ENCODE measurements at places on chromosomes 16 and 17.

GRCh38 chr17:10198509-10199249 lies at the start of gene GAS7:
TSS of gene GAS7 (minus strand) at chr17:10198606.
- DNase-seq: no peak

DNA sequence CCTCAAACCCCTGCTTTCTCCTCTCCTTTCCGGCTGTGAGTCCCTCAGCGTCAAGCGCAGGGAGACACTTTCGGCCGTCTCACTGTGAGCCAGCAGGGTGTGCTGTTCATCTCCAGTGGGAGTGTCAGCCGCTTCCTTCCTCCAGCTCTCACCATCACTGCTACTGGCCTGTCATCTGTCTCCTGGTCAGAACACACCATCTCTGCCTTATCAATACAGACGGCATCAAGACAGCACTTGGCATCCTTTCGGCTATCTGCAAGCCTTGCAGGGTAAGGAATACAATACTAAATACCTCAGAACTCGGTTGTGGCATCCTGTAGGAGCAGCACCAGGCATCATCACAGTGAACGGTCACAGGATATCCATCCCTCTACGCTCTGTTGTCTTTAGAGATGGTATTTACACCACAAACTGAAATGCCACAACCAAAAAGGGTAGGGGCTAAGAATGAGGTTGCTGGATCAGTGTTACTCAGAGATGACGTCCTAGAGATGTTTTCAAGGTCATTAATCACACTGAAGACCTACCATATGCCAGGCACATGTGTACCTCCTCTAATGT lies 20.7 kb upstream of the CMTM4 start:
- DNase-seq: no peak

DNA sequence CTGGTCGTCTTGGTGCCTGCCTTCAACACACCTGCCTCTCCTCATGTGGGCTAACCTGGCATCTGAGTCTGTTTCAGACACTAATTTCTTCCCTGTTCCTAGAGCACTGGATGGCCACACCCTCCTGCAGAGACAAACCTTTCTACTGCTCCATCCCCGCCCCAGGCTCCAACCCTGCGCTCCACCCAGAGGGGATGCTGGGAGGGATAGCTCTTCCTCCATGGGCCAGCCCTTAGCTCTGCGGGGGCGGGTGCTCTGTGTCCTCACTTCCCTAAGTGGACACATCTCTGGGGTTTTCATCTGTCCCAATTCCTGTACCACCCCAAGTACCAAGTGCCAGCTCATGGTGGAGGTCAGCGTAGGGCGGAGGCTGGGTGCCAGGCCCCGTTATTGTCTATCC lies 11.0 kb upstream of the CRISPLD2 start:
- DNase-seq: no peak

- DNase-seq: no peak
These were observed 27.5 kb downstream of the ZCCHC14 start for GRCh38 chr16:87465306-87465705.

GRCh38 chr17:75616521-75617122 lies 16.6 kb upstream of the SMIM5 start:
- no peak for DNase-seq

- no peak for DNase-seq
These were observed 7.4 kb downstream of the HS3ST3A1 start for GRCh38 chr17:13594310-13594709.

DNA sequence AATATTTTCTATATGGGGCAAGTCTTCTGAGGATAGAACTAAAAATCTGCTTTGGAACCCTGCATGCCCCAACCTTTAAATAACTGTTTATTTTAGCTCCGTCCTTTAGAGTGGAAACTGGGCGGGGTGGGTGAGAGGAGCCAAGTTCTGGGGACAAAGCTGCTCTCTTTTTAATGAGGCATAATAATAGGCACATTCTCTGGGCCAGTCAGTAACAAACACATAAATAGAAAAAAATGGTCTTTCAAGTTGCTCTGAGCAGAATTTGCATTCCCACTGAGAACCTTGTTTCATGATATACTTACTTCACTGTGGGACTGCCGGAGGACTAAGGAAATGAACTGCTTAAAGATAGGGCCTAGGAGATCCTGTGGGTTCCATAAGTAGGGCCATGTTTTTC lies 51.5 kb downstream of the KNOP1 start:
- DNase-seq: no peak

DNA sequence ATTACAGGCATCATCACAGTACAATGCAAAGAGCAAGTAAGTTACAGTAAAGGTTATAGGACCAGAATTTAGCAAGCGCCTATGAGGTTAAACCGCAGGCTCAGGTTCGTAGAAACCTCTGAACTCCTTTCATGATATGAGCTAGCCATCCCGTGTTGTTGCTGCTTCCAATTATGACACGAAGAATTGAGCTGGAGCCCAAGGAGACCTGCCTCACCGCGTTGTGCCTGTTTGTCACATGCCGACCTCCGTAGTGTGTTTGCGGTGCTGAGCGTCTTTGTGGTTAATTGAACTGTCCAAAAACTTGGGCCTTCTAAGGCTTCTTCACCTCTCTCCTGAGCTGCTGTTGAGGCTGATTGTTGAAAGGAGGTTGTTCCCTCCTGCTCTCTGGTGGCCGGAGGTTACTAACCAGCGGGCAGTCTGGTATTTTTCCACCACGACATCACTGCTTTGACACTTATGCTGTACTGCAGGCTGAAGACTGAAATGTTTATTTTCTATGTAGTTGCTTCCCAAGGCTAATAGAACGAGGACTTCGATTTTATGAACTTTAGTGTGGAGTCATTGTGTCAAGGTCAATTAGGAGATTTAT lies 67.5 kb downstream of the SEC14L1 start:
- DNase-seq: no peak

DNA sequence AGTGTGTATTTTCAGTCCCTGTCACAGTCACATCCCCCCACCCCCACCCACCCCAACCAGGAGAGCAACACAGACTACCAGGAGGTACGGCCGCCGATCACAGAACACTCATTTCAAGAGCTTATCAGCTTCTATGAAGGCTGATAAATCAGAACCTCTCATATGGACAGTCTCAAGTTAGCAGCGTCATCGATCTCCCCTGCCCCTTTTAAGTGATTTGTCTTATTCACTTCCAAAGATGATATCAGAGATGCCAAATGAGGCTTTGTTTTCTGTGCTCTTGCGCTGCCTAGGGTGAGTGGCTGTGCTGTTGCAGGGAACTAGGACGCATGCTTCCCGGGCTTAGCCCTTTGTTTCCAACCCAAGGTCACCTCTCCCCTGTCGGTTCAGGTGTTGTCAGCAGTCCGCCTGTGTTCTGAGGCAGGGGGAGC lies 26.8 kb upstream of the PMFBP1 start:
- DNase-seq: no peak

DNA sequence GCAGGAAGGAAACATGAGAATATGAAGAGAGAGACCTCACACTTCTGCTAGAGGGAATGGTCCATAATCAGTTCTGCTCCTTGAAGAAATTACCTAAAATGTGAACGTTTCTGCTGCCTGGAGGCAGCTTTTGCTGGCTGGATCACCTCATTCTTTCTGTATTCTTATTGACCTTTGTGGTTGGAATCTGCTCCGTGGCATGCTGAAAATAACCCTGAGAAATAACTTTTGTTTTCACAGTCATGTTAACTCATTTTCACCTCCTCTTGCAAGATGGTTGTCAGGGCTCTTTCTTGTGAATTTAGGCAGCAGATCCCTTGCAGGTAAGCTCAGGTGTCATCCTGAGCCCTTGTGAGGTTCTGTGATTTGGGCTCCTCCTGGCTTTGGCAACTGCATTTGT lies 70.2 kb downstream of the IRF8 start:
- DNase-seq: no peak

GRCh38 chr16:67183-67791 lies 5.1 kb downstream of the RHBDF1 start:
- DNase-seq: no peak

GRCh38 chr17:63337579-63337978 lies 108.5 kb downstream of the CYB561 start:
- DNase-seq: no peak

DNA sequence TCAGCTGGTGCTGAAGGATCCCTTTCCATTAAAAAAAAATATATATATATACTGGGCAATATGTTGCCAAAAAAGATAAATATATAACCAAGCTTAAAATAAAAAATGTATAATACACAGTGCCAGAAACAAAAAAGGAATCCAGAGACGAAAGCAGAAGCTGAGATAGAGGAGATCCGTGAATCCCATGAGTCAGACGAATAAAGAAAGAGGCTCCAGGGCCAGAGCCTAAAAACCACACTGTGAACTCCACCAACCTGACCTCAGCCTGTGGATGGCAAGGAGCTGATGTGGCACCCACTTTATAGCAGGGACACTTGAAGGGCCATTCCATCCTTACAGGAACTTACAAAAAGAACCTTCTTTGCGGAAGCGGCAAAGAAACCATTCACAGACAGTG lies 34.8 kb downstream of the PITPNM3 start:
- DNase-seq: no peak

DNA sequence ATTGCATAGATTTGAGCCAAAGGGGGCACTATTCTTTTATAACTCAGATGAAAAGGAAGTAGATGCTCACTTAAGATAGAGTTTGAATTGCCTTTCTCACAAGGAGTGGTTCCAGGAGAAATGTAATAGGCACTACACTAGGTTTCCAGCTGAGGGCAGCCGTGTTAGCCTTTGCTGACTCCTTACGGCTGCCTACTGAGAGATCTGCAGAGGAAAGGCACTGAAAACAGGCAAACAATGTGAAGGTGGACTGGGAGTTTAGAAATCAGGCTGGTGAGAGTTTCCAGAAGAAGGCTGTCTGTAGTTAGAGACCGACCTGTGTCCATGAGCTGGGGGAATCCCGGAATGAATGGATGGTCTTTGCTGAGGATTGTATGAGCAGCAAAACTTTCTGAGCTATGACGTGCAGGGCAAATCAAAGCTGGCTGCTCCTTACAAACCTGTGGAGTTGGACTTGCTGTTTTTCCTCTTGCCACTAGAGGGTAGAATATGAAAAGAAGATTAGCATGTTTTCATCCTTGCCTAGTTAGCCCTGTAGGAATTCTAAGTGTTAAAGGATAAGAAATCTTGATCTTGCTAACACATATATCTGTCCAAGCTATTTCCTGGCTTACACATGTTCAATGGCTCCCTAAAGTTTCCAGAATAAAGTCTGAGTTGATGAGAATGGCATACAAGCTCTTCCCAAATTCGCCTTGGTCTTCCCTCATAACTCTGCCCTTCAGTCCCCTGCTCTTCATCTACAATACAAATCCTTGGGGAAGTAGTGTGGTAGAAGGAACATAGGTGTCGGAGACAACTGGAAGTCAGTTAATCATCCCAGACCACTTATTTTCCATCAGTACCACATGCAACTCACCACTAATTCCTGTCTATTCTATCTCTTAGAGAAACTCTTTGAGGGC lies 20.1 kb upstream of the TAOK1 start:
- peak; percentile 48 for DNase-seq

DNA sequence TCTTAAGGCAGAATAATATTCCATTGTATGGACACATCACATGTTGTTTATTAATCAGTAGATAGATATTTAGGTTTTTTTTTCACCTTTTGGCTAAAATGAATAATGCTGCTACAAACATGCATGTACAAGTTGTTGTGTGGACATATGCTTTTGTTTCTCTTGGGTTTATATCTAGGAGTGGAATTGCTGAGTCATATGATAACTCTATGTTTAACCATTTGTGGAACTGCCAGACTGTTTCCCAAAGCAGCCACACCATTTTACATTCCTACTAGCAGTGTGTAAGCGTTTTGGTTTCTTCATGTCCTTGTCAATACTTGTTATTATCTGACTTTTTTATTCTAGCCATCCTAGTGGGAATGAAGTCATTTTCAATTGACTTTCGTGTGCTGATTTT lies 21.3 kb downstream of the CYLD start:
- no peak for DNase-seq

- peak; percentile 76 for DNase-seq
These were observed 40.1 kb upstream of the CLEC19A start for GRCh38 chr16:19245326-19245925.

- no peak for DNase-seq
These were observed 16.4 kb downstream of the USP36 start for GRCh38 chr17:78824240-78824639.

- DNase-seq: no peak
These were observed 21.3 kb upstream of the RGS9 start for GRCh38 chr17:65115839-65116238.

DNA sequence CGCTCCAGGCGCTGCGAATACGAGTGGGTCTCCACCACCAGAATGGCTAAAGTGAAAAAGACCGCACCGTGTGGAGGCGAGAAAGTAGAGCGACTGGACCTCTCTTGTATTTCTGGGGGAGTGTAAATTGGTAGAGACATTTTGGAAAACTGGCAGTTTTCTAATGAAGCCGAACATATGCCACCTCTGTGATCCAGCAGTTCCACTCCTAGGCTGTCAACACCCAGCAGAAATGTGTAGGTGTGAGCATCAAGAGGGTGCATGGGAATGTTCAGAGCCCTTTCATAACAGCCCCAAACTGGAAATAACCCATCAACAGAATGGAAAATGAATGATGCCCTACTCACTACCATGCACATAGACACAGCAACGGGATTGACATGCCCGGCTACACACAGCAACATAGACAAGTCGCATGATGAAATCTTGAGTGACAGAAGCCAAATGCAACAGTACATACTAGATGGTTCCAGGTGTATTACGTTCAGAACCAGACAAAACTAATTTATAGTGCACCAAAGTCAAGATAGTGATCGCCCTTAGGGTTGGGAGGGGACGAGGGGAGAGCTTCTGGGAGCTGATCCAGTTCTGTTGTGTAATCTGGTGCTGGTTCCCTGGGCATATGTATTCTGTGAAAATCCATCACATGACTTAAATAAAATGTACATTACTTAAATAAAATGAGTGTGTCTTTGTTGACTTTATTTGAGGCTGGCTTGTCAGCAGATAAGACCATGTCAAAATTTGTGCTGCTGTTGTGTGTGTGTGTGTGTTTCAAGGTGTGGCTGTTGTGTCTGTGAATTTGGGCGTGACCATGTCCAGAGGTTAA lies 877 bp upstream of the BCL7C start:
- no peak for DNase-seq

- DNase-seq: no peak
These were observed 35.3 kb upstream of the HELZ start for GRCh38 chr17:67280279-67280678.

GRCh38 chr17:8818654-8819330 lies 19.6 kb upstream of the MFSD6L start:
- no peak for DNase-seq

DNA sequence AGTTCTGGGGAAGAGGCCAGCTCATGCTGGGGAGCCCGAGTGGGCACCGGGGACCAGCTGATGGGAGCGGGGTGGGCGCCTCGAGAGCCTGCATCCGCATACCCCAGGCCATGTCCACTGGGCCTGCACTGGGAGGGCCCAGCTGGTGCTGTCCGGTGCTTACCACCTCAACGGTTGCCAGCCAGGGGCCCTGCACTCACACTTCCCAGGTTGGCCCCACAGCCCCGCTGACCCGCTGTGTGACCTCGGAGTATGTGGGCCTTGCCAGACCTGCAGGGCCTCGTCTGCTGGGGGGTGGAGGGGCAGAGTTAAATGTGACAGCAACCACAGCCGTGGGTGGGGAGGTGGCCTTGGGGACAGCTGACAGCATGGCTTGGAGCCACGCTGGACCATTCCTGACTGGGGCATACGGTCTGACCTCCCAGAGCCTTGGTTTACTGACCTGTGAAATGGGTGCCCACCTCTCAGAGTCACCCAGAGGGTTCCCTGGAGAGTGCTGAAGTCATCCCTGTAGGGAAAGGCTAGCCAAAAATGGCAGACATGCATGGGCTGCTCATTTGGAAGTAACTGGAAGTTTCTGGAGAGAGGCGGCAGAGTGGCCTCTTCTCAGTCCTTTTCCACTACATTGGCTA lies 5.4 kb upstream of the GAA start:
- DNase-seq: no peak

- no peak for DNase-seq
These were observed 95.1 kb upstream of the ZFHX3 start for GRCh38 chr16:73143002-73143401.

All from NCI-H1417 treated with DMSO at 0.1 percent for 48 hours (cell line).